Hypothalamus (tissue), 51 donors: ENCODE measurements at places on chromosomes 16 and 17.

GRCh38 chr17:66753126-66753920, 81.6 kb upstream of the CACNG5 start:
- DNase-seq: no peak

- no peak for DNase-seq
Measured at GRCh38 chr16:51752438-51752995, 601.4 kb upstream of the SALL1 start.

DNA sequence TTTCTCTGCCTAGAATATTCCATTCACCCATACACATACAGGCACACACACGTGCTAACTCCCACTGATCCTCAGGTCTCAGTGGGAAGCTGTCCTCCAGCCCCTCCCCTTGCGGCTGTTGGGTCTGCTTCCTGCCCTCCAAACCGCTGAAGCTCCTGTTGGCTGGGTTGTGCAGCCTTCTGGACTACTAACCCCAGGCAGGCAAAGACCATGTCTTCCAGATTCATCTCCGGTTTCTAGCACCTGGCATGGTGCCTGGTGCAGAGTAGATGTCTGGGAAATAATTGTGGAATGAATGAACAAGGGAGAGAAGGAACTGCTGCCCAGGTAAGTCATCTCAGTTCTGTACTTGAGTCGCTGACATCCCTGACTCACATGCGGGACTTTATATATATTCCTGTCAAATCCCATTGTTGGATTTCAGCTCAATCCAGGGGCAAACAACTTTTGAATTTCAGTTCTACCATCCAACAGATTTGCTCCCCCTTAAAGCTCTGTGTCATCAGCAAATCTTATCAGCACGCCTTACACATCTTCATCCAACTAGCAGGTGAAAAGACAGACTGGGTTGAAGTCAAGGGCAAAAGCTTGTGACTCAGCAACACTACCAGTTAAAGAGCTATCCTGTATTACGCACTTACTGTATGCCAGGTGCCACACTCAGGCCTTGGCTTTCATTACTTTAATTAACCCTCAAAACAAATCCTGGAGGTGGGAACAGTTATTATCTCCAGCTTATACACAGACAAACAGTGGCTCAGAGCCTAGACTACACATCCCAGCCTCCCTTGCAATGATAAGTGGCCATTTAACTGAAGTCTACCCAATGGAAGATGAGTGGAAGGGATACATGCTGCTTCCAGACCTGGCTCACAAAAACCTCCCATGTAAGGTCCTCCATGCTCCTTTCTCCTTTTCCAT, 51.1 kb downstream of the SRCIN1 start:
- no peak for DNase-seq

DNA sequence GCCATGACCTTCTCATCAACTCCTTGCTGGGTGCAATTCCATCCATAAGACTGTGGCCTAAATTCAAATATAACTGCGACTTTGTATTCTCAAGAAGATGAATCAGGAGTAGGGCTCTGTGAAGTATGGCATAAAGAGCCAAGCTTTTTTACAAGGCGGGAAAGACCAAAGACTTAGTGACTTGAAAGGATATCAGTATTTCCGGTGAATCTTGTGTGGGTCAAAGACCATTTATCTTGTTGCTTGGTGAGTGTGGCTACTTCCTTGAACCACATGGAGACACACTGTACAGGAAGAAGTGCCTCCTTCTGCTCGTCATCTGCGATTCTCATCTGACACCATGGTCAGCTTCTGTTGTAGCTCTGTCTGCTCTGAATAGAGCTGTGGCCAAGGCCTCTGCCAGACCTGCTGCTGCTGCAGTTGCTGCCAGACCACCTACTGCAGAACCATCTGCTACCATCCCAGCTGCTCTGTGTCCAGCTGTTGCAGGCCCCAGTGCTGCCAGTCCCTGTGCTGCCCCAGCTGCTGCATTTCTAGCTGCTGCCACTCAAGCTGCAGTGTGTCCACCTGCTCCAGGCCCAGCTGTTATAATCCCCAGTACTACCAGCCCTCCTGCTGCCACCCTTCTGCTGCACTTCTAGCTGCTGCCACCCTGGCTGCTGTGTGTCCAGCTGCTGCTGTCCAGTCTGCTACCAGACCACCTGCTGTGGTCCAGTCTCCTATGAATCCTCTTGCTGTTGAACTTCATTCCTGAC, 6.1 kb upstream of the KRTAP2-4 start:
- no peak for DNase-seq

DNA sequence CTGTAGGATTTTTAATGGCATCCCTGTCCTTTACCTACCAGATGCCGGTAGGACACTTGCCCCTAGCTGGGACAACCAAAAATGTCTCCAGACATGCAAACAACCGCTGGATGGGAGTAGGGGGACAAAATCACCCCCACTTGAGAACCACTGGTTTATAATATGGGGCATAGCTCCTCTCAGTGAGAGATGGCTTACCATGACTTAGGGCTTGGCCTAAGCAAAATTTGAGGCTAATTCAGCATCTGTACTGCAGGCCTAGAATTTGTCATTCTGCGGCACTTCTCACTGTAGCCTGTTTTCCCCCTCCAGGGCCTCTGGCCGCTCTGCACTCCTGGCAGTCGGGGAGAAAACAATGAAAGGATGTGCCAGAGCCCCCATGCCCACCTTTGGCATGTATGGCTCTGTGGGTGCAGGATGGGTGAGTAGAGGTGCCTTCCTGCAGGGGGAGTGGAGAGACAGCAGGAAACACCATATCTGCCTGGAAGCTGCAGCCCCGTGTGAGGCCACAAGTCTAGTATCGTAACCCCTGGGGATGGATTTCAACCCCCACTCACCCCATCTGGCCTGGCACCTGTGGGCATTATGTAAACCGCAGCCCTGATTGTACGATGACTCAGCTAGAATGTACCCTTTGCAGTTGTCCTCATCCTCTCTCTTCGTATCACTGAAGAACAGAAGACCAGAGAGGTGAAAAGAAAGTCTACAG, 268.1 kb downstream of the SOX9 start:
- DNase-seq: no peak

GRCh38 chr17:41413982-41414381, 10.4 kb downstream of the KRT37 start:
- DNase-seq: no peak

DNA sequence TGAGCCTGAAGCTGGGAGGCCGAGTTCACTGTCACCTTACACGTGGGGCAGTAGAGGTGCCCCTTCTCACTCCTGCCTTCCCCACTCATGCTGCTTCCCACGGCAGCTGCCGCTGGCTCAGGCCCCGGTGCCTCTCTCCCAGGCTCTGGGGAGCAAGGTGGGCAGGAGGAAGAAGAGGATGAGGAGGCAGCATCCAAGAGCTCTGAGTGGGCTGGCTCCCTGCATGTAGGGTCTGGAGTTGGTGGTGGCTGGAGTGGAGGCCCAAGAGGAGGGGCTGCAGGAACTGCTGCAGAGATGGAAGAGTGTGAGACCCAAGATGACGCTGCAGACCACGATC, 8.9 kb downstream of the NKIRAS2 start:
- DNase-seq: no peak

- no peak for DNase-seq
Measured at GRCh38 chr16:51431517-51432241, 280.6 kb upstream of the SALL1 start.

DNA sequence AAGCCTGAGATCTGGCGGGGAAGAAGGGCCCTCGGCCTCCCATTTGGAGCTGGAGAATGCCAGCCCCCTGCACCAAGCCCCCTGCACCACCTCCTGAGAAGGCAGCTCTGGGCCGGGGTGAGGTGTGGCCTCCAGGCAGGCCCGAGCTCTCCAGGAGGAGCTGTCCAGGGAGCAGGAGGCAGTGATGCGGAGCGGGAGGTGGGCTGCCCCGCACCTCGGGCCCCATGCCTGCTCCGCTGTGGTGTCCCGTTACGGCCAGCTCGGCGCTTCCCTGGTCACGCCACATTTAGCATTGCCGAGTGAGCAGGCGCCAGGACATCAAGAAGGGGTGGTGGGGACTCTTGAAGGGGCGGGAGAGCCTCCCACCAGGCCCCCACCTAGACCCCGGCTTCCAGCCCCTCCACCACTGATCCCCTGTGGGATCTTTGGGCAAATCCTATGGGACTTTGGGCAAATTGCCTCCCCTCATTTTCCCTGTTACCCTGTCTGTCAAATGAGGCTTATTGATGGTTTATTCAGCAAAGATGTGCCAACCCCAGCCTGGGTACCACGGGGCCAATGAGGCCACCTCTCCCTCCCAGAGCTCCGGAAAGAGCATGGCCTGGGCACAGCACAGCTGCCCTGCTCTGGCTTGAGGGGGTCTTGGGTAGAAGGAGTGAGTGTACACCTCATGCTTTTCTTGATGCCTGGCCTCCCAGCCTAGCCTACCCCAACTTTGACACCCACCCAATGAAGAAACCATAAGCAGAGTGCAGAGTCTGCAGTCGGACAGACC, 15.3 kb downstream of the FOXN1 start:
- no peak for DNase-seq
